ENCODE measurements at places on chromosomes 3 and 15.

- DNase-seq: no peak
Observed at GRCh38 chr15:47997195-47998080, 123.4 kb upstream of the SLC24A5 start.

- DNase-seq: no peak
Observed at GRCh38 chr3:186996356-186996755, 66.0 kb downstream of the ST6GAL1 start.

- DNase-seq: no peak
Observed at GRCh38 chr3:120258009-120258408, 27.0 kb downstream of the GPR156 start.

DNA sequence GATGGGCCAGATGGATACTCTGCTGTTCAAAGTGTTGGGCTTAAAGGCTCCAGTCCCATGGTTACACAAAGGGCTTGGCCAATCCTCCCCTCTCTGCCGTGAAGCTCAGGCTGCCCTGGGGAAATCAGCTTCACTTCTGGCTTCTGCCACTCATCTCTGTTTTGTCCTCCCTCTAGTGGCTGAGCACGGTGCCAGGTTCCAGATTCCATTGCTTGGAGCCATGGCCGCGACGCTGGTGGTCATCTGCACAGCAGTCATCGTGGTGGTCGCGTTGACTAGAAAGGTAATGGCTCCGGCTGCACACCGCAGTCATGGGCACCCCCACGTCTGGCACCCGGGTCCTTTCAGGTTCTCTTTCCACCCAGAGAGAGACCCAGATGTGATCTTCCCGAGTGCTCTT is 5.6 kb downstream of the TIGIT start:
- DNase-seq: peak; percentile 43

GRCh38 chr15:93333796-93334195 is 244.8 kb upstream of the RGMA start:
- no peak for DNase-seq

- no peak for DNase-seq
Observed at GRCh38 chr3:161212171-161212771, 8.8 kb upstream of the NMD3 start.

GRCh38 chr15:33411596-33412540 is 101.1 kb downstream of the RYR3 start:
- no peak for DNase-seq

GRCh38 chr3:9398700-9399336 is 1.4 kb downstream of the SETD5 start:
- peak; percentile 34 for DNase-seq

DNA sequence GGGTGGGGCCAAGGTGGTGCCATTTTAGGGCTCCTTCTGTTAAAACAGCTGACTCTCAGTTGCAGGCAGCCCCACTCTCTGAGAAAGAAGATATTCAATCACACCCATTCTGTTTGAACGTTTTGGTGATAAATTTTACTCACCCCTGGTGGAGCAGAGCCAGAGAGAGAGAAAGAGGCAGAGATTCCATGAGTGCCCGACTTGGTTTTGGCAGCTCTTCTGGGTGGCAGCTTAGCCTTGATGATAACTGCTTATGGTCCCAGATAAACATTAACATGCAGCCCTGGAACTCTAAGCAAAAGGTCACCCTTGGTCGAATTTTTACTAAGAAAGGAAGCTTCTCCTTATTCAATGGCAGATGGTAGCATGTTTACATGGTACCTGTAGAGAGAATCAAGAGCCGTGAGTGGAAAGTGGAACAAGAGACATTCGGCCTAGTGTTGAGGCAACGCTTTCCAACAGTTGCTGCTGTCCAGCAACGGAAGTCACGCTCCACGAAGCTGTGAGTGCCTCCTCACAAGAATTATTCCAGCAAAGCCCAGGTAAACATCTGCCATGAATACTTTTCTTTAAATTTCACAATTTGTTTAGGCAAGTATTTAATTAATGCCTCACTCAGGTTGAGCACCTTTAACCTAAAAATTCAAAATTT is 530.6 kb upstream of the ROBO2 start:
- DNase-seq: no peak

DNA sequence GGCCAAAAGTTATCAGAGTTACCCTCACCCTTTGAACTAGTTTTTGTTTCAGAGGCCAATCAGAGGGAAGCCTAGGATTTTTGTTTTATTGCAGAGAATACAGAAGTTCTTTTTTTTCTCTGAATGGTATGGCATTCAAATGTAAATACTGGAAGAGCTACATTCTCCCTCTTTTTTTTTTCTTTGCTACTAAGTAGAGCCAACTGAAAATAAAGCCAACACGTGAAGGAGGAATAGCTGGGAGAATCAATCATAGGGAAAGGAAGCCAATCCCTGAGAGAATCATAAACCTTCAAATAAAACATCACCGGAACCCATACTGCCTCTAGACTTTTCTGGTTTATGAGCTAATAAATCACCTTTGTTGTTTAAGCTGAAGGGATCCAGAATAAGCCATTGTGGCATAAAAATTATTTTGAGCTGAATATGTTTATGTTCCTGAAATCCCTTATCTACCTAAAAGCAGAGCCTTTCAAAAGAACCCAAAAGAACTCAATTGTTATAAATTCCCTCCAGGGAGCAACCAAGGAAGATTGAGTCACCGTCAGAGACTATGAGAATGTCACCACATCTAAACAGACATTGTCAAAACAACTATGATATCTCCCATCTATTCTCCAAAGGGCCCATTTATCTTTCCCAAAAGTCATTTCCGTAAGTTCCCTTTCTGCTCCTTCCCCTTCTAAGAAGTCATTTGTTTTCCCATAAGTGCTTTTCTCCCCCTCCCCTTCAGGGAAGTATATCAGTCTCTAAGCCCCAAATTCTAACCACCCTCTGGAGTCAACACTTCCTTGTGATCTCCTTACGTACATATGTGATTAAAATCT is 3.8 kb upstream of the ZNF280D start:
- DNase-seq: no peak

GRCh38 chr3:7659079-7659478 is 798.2 kb downstream of the GRM7 start:
- no peak for DNase-seq

GRCh38 chr3:58151637-58152036 is 59.1 kb downstream of the DNASE1L3 start:
- no peak for DNase-seq

DNA sequence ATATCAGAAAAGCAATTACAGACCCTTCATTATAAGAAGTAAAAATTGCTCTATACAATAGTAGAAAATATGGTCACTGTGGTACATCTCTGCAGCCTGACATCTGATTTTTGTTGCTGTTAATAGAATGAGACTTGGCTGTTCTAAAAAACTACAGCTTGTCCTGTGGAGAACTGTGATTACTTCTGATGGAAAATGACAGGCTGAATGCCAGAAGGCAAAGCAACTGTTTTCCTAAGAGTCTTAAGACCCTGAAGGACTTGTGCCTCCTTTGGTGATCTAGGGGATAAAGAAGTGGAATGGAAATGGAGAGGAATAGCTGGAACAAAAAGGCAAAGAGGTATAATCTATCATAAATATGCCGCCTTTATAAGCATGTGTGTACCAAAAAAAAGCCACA is 314.8 kb downstream of the BCHE start:
- DNase-seq: no peak

DNA sequence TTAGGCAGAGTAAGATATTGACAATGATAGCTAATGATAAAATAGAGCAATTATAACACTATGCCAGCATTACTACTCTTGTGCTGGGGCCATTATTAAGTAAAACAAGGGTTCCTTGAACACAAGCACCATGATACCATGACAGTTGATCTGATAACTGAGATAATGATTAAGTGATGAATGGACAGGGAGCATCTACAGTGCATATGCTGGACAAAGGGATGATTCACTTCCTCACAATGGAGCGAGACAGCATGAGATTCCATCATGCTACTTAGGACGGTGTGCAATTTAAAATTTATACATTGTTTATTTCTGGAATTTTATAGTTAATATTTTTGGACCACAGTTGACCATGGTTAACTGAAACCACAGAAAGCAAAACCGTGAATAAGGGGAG is 156.6 kb downstream of the FHIT start:
- DNase-seq: no peak

DNA sequence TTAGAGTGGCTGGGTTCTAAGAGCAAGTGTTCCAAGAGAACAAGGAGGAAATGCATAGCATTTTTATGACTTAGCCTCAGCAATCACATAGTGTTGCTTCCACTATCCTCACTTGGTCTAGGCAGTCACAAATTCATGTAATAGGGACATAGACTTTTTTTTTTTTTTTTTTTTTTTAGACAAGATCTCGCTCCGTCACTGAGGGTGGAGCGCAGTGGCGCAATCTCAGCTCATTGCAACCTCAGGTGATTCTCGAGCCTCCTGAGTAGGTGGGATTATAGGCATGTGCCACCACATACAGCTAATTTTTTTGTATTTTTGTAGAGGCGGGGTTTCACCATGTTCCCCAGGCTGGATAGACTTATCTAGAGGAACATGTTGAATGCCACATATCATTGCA is 4.7 kb upstream of the GNB4 start:
- DNase-seq: no peak

DNA sequence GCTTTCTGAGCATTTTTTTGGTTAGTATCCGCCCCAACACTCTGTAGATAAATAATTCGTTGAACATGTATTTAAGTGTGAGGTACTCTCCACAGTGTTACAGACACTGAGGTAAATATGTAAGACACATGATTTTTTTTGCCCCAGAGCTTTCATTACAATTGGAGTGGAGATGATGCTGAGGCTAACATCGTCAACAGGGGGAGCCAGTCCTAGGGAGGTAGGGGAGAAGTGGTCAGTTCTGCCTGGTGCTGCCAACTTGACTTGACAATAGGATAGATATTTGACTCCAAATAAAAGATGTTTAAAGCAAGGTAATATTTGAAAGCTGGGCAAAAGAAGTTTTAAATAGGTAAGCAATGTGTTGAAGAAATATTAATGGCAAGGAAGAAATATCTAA is 295.7 kb downstream of the UNC13C start:
- DNase-seq: no peak

- DNase-seq: no peak
Observed at GRCh38 chr15:76195506-76196268, 115.6 kb downstream of the ETFA start.

DNA sequence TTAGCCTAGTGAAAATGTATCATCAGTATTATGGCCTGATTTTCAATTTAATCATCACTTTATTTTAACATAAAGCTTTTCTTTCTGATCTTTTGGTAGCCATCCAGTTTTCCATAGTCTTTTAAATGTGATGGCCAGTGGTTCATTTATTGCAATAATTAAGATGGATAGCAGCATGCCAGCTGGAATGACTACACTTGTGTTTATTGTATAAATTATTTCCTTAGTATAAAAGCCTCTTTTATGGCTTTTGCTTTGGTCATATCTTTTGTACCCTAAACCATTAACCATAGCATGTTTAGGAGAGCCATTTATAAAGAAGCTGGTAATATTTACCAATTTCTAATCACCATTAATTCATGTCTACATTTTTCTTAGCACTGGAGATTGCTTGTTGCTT is 31.7 kb downstream of the ALCAM start:
- no peak for DNase-seq

DNA sequence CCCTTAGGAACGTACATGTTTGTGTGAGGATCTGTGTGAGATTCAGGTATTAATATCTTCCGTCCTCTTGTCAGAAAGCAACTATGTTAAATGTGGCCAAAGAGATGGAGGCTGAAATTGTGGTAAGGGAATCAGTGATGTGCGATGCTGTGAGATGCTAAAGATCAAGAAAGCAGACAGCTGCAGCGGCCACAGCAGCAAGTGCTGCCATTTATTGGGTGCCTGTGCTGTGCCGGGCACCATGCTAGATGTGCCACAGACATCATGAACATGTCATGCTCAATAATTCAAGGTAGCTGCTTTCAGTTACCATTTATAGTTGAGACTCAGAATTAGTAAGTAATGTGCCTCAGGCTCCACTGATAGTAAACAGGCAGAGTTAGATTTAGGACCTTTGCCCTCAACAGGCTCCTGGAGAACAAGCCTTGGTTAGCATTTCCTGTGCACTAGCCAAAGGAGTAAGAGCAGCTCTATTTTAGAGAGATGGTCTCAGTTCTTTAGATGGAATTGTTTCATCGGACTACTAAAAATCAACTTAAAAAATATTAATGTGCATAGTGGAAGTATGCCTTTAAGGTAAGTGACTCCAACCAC is 24.9 kb downstream of the LARS2 start:
- DNase-seq: no peak

- no peak for DNase-seq
Observed at GRCh38 chr15:69555080-69555479, 102.5 kb downstream of the RPLP1 start.

GRCh38 chr3:71208211-71209095 is 375.1 kb downstream of the FOXP1 start:
- DNase-seq: no peak

DNA sequence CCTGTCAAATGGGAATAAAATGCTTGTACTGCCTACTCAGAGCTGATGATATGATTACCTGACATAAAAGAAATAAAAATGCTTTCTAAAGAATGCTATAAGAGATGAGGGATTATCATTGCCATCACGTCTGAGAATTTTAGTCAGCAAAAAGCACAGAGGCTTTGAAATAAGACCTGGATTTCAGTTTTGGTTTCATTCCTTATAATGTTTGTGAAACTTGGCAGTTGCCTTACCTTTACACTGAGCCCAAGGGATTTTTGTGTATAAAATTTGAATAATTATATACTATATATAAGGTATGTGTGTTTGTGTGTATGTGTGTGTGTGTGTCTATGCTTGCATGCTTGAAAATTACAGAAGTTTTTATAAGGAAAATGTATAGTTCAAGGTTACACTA is 634.8 kb upstream of the BCHE start:
- no peak for DNase-seq

DNA sequence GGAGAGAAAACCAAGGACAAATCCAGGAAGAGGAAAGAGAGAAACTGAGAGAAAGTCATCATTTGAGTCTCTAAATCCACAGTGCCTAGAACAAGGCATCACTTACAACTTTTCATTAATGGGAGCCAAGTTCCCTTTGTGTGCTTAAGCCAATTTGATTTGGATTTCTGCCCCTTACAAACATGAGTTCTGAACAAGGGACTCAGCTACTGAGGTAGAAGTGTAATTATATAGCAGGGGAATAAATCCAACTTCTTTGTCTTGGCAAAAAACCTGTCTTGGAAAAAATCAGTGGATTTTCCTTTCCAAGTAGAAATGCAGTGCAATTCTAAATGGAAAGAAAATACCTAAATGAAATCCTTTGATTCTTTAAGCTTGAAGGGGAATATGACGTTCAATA is 307.2 kb upstream of the CNTN3 start:
- DNase-seq: no peak

GRCh38 chr15:70250208-70251201 is 152.8 kb upstream of the TLE3 start:
- no peak for DNase-seq

DNA sequence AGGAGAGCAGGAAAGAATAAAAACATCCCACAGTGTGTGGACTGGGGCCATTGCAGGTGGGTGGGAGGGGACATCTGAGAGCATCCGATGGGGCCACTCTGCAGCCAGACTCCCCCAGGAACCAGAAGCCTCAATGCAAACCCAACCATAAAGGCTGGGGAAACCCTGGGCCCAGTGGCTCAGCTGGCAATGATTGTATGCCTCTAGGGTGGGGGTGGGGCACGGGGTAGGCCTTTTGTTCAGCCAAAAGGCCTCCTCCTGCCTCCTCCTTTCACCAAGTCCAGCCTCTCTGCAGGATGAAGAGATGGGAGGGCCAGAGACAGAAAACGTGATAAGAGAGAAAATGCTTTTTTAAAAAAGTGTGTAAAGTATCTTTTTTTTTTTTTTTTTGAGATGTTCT is 45.5 kb upstream of the HERC1 start:
- no peak for DNase-seq

Data from activated CD8-positive, alpha-beta T cell treated with anti-CD3 and anti-CD28 coated beads, Interleukin-2, amount 10 ng/mL, durations not matched to agents 7 days and 5 days (primary cell).